Hindlimb muscle (tissue), 1 donor: ENCODE measurements at places on chromosomes 5 and 9. TPM values are rescaled to one million over a fixed set of nuclear protein-coding genes. Genes with fewer than 3 reads are reported as not detected.

GRCh38 chr9:7129391-7129790 lies 371.6 kb downstream of the KDM4C start:
- no peak for DNase-seq

The FOXD4L5 gene
- polyA plus RNA-seq: 1.1 TPM

DNA sequence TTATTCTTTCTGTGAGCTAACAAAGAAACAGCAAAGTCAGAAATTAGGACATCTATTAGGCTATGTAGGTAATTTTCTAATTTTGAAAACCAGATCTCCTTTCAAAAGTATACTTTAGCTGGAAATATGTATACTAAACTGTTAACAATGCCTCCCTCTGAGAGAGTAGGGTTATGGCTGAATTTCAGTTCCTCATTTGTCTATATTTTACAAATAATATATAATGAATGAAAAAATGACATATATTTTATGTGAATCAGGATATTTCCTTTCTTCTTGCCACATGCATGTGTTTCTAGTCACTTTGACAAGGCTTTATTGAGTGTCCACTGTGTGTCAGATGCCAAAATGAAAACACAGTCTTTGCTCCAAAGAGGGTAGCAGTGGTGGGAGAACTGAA lies 15.4 kb downstream of the HACD4 start:
- no peak for DNase-seq

- no peak for DNase-seq
Measured at GRCh38 chr5:121156565-121156964, 692.5 kb downstream of the PRR16 start.

The SPATA31E1 gene
- polyA plus RNA-seq: not detected

The TRPM6 gene
- 0.32 TPM for polyA plus RNA-seq

DNA sequence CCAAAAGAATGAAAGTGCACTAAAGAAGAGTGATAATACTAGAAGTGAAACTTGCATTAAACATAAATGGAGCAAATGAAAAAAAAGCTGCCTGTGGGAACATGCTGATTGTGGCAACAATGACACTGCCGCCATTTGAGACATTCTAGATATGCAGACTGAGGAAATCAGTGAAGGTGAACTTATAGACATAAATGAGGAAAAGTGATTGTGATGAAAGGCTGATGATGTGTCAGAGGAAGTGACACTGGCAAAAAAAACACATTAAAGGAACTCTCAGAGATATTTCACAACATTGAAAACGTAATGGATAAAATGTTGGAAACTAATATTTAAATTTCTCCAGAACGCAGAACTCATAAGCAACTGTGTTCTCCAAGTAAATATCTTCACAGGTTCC lies 1.2 kb downstream of the ERCC8 start:
- no peak for DNase-seq

The OR2V2 gene
- polyA plus RNA-seq: not detected

The PRRX2 gene
- 2.9 TPM for polyA plus RNA-seq

- DNase-seq: no peak
Measured at GRCh38 chr5:31845361-31845760, 206.4 kb downstream of the PDZD2 start.

DNA sequence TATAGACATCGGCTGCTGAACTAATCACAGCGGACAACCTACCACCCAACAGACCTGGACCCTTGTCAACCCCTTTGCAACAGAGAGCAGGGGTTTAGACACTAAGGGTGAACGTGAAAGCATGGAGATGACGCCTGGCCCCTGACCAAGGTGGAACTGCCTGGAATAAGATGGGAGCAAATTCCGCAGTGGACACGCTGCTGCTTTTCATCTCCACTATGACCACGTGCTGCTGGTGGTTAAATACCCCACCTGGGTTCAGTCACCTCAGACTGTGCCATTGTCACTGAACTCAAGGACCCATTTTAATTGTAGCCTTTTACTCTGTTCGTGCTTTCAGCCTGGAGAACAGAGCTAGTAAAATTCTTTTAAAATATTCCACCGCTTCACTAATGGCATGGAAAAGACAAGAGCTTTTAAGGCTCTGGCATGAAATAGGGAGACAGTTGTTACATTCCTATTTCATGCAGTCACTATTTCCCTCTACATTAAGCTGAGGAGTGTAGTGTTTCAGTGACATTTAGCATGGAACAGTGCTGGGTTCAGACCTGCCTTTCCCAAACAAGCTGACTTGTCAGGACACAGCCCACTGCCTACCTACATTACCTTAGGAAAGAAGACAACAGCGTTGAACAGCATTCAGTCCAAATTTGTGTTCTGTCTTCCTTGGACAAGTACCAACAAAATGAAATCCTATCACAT lies 96.8 kb downstream of the ANKRD18B start:
- peak; percentile 45 for DNase-seq

The FAM153A gene
- polyA plus RNA-seq: 0.49 TPM

DNA sequence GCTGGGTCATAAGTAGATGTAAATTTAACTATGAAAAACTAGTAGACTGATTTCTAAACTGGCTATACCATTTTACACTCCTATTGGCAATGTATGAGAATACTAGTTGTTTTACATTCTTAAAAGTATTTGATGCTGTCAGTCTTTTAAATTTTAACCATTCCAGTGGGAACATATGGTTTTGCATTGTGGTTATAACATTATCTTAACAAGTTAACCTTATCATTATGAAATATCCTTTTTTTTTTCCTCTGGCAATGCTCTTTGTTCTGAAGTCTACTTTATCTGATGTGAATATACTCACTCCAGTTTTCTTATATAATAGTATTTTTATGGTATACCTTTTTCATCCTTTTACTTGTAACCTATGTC lies 548.9 kb upstream of the CLINT1 start:
- DNase-seq: no peak

The CCNH gene
- 24.3 TPM for polyA plus RNA-seq

The SPACA9 gene
- 3.3 TPM for polyA plus RNA-seq

DNA sequence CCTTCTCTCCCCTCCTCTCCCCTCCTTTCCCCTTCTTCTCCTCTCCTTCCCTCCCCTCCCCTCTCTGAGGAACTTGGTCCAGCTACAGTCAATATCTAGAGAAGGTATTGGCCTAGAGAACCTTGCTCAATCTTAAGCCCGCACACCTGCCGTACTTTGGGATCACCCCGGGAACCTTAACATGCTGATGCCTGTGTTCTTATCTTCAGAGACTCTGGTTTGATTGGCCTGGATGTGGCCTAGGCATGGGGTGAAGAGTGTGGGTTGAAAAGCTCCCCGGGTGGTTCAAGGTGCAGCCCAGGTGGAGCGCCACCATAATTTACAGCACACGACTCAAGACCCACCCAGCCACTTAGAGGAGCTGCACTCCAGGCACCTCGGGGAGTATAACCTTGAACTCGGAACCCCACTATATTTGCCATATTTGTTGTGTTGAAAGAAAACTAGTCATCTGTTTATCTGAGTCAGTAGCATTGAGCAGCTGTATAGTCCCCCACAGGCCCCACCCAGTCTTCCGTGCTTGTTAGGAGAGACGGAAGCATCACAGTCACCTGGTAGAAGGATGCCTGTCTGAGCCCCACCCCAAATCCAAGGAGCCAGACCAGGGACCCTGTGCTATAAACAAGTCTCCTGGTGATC lies 14.4 kb upstream of the PHF19 start:
- no peak for DNase-seq

The MROH2B gene
- not detected for polyA plus RNA-seq

The SLCO4C1 gene
- 4.4 TPM for polyA plus RNA-seq

GRCh38 chr9:108142504-108143201 lies 653.1 kb upstream of the KLF4 start:
- peak; percentile 81 for DNase-seq

- DNase-seq: no peak
Measured at GRCh38 chr9:124818431-124819281, 34.6 kb upstream of the WDR38 start.

The CDKN2B-AS1 gene
- 0.26 TPM for polyA plus RNA-seq

GRCh38 chr9:70427161-70427945 lies 12.9 kb upstream of the KLF9 start:
- no peak for DNase-seq

DNA sequence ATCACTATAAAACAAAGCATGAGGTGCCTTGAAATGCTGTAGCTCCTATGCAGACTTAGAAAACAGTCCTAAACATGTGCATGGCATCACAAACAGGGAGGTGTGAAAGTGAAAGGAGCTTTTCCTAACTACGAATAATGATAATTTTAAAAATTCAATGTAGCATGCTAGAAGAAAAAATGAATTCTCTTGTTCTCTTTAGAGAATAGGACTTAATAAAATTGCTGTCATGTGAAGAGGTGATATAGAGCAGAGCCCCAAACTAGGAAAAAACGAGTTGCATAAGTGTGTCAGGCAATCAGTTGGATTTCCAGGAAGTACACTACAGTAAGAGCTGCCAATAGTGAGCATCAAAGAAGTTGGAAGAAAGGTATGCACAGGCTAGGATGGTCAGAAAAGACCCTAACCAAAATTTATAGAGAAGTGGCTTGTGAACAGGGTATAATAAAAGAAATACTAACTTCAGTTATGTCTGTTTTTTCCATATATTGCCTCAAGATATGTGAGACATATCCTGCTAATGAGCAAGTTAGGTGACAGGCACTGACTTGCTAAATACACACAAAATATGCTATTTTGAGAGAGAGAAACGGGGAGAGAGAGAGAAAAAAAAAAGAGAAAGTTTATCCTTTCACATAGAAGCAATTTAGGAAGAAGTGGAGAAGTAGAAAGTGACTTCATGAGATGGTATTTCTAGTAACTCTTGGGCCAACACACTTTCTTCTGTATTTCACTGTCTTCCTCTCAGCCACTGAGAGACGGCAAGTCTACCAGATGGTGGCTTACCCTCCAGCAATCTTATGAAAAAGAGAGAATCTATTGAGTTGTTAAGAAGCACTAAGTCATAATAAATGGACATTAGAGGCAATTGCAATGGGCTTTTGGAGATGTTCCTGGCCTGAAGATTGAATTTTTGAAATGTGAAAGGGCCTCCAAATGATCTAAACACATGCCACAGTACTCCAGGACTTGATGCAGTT lies 18.0 kb downstream of the ITGA2 start:
- DNase-seq: no peak

GRCh38 chr5:172243302-172243701 lies 40.3 kb downstream of the UBTD2 start:
- no peak for DNase-seq
